RWPE1 (cell line): ENCODE measurements at places on chromosomes 7 and 10.

GRCh38 chr10:62443866-62444265 is 69.7 kb downstream of the ZNF365 start:
- DNase-seq, result no peak

DNA sequence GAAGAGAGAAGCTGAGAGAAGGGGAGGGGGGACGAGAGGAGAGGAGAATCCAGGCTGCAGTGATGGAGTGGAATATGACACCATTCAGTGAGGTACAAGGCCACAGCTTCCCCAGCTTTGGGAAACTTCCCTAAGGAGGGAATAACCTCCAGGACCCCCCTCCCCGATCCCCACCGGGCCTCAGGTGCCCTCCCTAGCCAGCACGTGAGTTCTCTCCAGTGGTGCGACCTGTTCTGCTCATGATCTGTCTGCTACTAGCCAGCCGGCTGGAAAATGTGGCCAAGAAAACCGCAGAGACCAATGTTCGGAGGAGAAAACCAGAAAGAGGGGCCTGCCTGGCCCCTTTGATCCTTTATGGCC is 39.9 kb upstream of the AGK start:
- DNase-seq, result no peak

GRCh38 chr7:111082351-111082750 is 8.6 kb upstream of the LRRN3 start:
- no peak for DNase-seq

DNA sequence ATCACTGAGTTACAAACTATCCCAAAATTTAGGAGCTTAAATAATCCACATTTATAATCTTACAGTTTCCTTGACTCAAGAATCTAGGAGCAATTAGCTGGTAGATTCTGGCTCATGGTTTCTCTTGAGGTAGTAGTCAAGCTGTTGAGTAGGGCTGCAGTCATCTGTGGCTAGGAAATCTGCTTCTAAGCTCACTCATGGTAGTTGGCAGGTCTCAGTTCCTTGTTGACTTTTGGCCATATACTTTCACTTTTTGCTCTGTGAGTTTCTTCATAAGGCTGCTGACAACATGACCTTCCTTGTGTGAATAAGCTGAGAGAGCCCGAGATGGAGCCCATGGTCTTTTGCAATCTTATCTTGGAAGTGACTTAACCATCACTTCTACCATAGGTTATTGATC is 10.8 kb upstream of the ETV1 start:
- DNase-seq, result no peak

DNA sequence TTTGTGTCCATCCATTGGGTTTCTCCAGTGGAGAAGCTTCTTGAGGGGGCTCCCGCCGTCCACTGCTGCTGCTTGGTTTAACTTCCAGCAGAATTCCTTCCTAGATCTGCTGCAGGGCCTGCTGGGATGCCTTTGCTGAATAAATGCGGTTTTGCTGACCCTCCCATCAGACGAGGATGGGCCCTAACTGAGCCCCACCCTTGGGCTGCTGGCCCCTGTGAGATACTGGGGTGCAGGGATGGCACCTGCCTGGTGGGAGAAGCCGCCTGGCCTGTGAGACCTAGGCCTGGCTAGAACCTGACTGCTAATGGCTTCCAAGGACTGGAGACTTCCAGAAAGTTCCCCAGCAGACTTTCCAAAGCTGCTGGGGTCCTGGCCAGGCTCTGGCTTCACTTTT is 43.8 kb downstream of the ZNF467 start:
- no peak for DNase-seq

GRCh38 chr10:34627741-34628140 is 187.4 kb downstream of the PARD3 start:
- no peak for DNase-seq

GRCh38 chr7:113086431-113086888 is at the start of gene GPR85:
TSS of gene GPR85 (minus strand) at chr7:113086827. CDS start at chr7:113084721, 2,106 bp downstream.
- peak; percentile 38 for DNase-seq

DNA sequence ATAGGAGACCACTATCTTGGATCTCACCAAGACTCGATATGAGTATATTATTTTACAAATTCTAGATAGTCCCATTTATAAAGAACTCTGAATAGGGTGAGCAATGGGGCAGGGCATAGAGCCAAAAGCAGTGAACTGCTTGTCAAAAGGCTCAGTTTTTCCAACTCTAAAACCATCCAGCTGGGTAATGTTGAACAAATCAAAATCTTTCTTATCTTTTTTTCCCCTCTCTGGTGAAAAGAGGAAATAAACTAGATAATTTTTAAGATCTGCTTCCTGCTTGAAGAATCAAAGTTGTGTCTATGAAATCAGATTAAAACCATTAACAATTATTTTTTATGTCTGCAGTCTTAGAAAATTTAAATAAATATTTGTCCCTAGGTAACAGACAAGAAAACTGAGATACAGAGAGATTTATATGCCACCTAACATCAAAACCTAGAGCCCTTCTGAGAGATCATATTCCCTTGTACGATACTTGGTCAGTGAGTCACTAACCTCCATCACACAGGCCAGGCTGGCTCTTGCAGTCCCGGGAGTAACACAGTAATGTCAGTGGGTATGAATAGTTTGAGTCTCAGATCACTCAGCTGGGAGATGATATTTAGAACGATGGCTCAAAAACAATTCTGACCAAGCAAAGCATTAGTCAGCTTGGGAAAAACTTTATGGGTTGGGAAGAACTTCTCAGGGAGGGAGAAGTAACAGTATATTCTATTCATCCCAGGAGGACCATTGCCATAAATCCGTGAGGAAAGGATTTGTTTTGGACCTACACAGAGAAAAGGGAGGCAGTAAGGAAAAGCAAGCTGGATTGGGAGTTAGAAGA is 178.8 kb downstream of the REEP3 start:
- peak; percentile 90 for DNase-seq

DNA sequence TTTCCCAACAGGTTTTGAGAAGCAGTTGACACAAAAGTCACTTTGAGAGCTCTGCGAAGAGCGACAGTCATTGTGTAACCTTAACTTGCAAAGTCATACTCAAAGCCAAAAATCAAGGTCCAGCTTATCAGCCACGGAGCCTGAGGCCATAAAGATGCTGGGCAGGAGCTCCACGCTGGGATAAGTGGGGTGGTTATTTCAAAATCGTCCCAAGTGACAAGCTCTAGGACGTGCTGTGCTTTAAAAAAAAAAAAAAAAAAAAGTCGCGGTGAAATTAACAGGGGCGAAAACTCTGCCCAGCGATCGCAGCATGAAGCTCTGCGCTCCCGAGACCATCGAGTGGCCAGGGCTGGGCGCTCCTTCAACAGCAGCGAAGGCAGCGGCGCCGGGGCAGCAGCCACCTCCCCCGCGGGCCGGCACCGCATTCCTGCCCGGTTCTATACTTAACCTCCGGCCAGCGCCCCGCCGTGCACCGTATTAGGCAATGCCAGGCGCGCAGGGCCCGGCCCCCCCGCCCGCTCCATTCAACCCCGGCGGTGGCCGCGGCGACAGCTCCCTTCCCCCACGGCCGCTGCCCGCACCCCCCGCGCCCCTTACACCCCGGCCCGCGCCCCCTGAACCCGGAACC is 657 bp downstream of the HACD1 start:
- DNase-seq, result peak; percentile 63

GRCh38 chr7:27972276-27972675 is 208.3 kb downstream of the JAZF1 start:
- no peak for DNase-seq

DNA sequence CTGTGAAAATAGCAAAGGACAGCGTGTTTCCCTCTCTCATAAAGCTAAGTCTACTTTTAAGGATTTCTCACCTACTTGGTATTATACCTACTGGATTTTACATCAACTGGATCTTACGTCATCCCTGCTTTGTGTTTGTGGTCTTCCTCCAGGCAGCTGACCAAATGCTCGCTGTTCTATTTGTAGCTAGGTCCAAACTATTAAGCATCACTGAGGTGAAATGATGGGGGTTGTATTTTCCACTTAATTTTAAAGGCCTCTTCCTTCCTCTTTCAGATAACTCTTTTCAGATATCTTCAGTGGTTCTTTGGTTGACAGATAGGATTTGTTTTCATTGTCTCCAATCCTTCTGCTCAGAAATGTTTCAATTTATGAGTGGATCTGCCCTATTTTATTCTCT is 169.7 kb downstream of the RNLS start:
- no peak for DNase-seq

GRCh38 chr10:97207131-97207530 is 21.4 kb upstream of the SLIT1 start:
- DNase-seq, result no peak

DNA sequence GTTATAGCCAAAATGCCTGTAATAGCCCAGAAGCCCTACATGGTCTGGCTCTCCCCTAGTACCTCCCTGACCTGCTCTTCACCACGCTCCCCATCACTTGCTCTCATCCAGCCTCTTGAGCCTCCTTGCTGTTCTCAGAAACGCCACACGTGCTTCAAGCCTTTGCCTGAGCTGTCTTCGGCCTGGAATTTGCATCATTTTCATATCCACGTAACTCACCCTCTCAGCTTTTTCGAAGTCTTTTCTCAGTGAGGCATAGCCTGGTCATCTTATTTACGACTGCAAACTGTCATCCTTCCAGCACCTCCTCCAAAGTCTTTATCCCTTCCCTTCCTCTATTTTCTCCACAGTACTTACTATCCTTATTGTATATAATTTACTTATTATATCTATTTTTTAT is 151.0 kb upstream of the AHR start:
- DNase-seq, result no peak

DNA sequence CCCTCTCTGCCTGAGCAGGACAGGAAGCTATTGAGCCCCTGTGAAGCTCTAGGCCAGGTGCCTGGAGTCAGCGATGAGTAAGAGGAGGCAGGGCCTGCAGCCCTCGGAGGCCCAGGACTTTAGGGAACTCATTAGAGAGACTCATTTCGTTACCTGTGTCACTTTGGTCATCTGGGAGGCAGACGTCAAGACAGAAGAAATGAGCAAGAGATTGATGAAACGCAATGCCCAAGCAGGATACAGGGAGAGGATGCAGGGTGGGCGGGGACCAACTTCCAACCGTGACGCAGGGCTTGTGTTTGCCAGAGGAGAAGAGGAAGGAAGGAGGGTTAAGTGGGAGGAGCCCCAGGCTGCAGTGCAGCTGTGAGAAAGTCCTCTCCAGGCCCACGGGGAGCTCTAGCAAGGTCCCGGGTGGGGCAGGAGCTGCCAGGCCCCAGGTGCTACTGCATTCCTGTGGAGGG is 26.4 kb upstream of the GNA12 start:
- DNase-seq, result peak; percentile 46

GRCh38 chr7:112386619-112387018 is 63.6 kb upstream of the IFRD1 start:
- DNase-seq, result no peak

DNA sequence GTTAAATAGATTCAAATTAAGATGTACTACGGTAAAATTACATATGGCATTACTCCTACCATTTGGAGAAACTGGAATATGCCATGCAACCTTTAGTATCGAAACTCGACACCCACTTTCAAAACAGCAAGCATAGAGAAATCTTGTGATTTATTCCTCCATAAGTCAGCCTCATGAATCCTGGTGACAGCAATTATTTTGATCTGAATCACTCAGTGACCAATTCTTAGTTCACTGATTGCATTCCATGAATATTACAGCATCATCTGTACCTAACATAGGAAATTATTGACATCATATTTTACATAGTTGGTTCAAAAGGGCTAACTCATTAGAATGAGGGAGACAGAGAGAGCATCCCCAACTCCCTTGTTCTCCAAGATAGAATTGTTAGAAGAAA is 89.6 kb downstream of the CACNB2 start:
- DNase-seq, result peak; percentile 7

GRCh38 chr10:26031300-26031699 is 97.3 kb downstream of the MYO3A start:
- DNase-seq, result no peak

DNA sequence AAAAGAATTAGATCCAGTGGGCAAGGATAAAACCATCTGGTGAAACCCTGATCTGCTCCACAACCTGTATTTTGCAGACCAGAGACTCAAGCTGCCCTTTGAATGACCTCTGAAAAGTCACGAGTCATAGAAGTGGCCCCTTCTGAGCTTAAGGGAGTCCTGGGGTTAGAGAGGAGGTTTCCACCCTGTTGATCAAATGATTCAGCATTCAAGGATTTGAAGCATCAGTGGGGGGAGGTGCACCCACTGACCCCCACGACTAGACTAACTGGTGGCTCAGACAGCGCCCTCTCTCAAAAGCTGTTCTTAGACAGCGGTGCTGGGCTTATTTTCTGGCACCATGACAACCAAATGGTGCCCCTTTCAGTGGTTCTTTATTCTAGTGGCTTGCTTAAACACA is 44.3 kb downstream of the PLCE1 start:
- peak; percentile 9 for DNase-seq

GRCh38 chr10:132478341-132479023 is 59.1 kb upstream of the INPP5A start:
- DNase-seq, result no peak

DNA sequence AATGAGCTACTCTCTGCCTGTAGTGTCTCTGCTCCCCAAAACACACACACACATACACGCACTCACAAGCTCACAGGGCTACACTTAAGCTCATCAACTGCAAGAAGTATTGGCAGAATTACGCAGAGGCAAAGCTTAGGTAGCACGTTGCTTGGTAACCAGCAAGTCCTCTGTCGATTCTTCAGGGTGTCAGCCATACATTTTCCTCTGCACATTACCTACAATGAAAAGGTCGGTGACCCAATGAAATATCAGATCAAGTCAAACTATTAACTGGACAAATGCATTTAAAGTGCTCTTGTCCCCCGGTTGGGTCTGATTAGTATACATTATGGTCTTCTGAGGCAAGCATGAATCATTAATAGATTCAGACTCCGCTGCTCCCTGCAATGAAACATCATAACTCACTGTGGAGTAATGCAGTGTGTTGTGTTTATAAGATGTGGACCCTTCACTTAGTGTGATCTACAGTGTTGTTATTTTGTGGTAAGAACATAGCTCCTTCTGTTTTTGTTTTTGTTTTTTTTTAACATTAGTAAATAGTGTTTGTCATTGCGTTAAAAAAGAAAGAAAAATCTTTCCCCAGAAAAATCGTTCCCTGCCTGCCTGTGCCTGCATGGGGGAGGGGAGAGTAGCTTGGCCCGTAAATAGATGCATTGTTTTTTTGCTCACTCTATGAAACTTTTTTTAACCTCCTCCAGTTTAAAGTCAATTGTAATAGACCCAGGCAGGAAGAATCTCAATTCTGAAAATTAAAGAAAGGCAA is 325.5 kb downstream of the SFMBT2 start:
- no peak for DNase-seq

GRCh38 chr10:28478646-28479045 is 54.3 kb upstream of the WAC start:
- DNase-seq, result no peak

- DNase-seq, result no peak
These were observed 66.7 kb upstream of the NEUROD6 start for GRCh38 chr7:31407178-31407676.

- peak; percentile 97 for DNase-seq
These were observed 199.1 kb upstream of the PRKCQ start for GRCh38 chr10:6778992-6779701.

- no peak for DNase-seq
These were observed 495.2 kb downstream of the PLXNA4 start for GRCh38 chr7:132080967-132081668.

- no peak for DNase-seq
These were observed 2.2 kb downstream of the NDST2 start for GRCh38 chr10:73809061-73809818.

GRCh38 chr10:46080886-46081285 is 34.8 kb upstream of the MSMB start:
- no peak for DNase-seq

GRCh38 chr7:41702635-41703371 is at the start of gene INHBA:
TSS of gene INHBA (minus strand) at chr7:41703090. CDS start at chr7:41700374, 2,716 bp downstream.
- peak; percentile 72 for DNase-seq

- no peak for DNase-seq
These were observed 6.2 kb upstream of the MYL7 start for GRCh38 chr7:44147026-44147991.

- DNase-seq, result peak; percentile 54
These were observed 1.8 kb downstream of the MARVELD1 start for GRCh38 chr10:97715259-97715874.

- DNase-seq, result no peak
These were observed 40.6 kb upstream of the ADD3 start for GRCh38 chr10:109966961-109967738.
